ENCODE measurements at places on chromosomes 7 and 10.

DNA sequence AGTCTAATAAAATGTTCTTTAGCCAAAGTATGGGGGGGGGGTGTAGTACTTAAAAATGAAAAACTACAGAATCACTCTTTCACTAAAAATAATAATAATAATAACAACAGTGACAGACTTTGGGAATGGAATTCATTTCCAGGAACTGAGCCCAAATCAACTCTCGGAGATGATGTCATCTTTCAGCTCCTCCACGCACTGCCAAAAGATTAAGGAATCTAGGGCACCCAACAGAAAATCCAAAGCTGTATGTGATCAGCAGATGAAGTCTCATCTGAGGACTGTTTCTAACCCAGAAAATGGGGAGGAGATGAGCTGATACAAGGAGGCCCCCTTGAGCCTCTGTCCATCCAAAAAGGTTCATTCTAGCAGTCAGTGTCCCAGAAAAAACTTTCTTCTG is 54.5 kb downstream of the GRB10 start:
- DNase-seq: no peak

- no peak for DNase-seq
Observed at GRCh38 chr7:114148779-114149178, 230.0 kb upstream of the PPP1R3A start.

GRCh38 chr10:43160046-43160920 is 22.0 kb downstream of the CSGALNACT2 start:
- DNase-seq: no peak

DNA sequence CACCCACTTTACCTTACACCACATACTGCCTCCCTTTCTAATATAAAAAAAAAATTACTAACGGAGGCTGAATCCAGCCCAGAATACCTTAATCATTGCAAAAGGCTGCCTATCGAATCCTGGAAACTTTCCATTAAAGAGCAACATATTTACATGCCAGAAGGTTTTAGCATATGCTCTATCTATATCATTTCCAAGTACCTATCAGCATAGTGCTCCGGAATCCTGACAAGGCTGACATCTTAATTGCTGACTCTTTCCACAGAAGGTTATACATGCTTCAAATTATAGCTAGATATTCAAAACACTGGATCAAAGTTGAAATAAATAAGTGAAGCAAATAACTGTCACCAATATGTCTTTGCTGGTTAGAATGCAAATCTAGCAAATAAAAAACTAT is 170.9 kb upstream of the CDK1 start:
- peak; percentile 81 for DNase-seq

GRCh38 chr10:3801558-3802192 is 16.7 kb upstream of the KLF6 start:
- no peak for DNase-seq

DNA sequence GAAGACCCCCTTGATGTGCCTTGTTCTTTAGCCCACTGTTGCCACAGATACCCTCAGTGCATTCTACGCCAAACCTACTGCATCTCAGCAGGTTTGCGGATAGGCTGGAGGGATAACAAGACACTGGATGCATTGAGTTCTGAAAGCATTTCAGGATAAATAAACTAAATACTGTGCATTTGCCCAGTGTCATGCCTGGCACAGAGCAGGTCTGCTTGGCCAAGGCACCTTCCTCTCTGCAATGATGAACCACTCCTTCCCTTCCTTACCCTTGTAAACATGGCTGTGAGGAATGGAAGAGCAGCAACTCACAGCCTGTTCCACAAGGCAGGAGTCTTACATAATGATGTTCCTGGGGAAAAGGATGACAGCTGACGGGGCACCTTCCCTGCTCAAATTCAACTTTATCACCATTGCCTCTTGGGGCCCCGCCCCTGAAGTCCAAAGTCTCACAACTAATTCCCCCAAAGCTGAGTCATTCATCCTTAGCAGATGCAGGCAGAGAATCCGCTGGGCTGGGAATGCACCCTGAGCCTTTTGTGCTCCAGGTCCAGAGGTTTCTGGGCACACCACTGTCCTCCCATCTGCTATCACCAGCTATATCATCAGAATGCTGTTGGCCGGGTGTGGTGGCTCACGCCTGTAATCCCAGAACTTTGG is 11.6 kb downstream of the DDX56 start:
- DNase-seq: no peak

DNA sequence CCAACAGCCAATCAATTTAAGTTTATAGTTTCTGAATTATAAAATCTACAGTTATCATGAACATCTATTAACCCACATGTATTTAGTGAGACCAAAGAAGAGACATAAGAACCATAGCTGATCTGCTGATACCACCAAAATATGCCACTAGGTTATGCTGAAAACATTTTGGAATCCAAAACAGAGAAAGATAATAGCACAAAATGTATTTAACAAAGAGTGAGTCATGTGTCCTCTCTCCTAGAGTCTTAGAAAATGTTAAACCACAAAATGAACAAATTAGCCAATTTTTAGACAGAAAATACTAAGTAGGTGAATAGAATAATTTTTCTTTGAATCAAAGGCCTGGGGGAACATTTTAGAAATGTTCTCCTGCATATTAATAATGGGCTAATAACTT is 527.5 kb downstream of the GPAM start:
- DNase-seq: no peak

GRCh38 chr10:29099415-29099814 is 189.5 kb upstream of the LYZL1 start:
- DNase-seq: no peak

DNA sequence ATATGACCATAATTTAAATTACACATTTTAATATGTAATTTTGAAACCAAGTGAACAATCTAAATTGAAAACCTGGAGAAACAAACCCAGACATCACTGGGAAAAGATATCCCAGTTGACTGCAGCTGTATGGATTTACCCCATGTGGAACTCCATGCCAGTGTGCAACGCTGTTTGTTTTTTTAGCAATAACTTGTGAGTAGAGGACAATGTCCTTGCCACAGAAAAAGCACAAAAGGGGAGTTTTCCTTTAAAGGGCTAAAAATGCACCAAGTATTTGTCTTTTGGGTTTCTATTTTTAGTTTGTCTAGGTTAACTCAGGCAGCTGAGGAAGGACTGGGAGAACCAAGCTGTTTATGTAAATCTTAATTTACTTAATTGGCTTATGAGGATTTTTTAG is 15.1 kb upstream of the COL17A1 start:
- no peak for DNase-seq

DNA sequence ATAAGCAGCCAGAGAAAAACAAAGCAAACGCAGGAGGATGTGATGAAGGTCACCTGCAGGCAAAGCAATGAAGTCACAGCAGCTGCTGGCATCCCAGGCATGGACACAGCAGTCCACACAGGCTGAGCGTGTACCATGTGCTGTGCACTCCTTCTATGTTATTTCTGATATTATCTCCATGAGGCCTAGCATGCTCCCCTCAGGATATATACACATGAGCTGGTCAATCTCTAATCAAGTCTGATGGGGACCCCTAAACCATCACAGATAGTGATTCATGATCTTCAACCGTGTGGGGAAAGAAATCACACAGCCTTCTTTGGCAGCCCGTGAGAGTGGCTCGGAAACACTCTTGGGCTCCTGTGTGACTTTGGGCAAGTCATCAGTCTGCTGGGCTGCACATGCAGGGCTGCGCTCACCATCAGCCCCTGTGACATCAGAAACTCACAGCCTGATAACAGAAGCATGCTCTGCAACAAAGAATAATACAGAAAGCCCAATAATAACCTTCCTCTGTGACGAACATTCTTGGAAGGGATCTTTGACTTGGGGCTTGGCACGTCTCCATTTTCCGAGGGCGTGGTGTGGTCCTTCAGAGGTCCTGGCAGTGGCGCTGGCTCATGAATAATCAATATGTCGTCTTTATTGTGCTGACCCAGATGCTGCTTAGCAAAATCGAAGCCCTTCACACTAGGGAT is 83.0 kb upstream of the ATP6V0A4 start:
- no peak for DNase-seq

GRCh38 chr7:74372511-74373111 is 81.1 kb upstream of the GTF2IRD1 start:
- DNase-seq: peak; percentile 16

DNA sequence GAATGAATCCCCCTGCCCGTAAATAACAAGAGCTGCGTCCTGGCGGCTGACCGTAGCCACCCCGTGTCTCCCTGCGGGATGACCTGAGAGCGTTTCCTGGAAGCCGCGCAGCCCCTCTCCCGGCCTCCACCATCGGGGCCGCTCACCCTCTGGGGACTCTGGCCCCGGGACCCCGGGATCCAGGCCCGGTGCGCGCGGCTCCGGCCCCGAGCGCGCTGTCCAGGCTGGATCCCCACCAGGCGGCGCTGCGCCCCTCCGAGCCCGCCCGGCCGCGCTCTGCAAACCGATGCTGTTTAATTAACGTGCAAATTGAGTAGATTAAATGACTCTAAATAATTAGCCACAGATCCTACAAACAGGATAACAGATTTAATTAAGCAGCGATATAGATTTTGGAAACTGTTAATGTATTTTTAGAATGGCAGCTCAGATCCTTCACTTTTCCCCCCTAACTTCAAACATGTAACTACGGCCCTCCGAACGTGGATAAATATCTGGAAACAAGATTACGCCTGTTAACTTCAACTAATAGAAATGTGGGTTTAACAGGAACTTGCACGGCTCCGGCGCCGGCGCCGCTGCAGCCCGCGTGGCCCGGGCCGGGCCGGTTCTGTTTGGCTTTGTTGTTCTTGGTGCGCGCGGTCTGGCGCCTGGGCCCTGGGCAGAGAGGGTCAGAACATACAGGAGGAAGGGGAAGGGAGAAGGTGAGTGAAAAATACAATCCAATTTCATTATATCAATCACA is 7.1 kb upstream of the UNCX start:
- no peak for DNase-seq

DNA sequence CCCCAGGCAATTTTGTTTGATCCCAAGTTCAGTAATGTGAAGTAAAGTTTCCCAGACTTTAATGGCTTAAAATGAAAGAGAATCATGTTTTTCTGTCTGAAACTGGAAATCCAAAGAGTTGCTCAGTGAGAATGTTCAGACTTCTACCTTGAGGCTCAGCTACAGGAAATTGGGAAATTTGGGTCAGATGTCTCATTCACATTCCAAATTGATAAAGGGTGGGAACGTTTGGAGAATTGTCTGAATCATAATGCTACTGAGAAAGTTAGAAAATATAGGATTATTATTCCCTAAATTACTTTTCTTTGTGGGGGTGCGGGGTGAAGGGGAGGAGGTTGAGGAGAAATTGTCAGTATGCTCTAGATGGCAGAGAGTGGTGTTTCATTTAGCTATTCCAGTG is 773.9 kb downstream of the LRMDA start:
- DNase-seq: no peak

GRCh38 chr10:67917169-67917568 is 32.7 kb downstream of the SIRT1 start:
- DNase-seq: no peak

DNA sequence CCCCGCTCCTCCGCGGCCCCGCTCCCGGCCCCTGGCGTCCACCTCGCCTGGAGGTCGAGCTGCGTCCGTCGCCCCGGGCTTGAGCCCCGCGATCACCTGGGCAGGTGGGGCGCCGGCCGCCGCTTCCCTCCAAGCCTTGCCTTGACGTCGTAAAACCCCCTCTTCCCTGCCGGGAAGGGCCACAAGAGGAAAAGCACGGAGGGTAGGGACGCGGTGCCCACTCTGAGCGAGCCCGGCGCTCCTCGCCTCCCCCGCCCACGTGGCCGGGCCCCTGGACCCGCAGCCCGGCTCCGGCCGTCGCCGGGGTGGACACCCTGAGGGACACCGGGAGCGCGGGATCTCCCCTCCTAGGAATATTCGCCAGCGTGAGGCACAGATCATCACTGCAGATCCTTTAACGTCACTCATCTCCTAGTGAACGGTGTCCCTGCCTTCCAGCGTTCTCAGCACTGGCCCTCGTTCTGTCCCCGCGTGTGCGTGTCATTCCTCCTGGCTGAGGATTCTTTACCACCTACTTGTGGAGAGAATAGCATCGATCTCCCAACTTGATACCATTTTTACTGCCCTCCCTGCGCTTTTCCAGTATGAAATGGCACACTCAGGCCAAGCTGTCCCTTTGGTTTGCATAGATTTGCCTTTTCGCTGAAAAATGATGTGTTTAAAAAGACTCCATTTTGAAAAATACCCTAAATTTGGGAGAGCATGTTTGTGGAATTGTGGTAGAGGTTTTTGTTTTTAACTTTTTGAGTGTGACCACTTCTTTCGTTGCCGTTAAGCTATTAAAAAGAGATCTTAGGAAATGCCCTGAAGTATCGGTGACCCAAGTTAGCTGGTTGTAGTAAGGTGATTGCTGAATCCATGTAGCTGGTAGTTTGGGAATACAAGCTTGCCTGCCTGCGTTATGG is 649 bp downstream of the ACTR3B start:
- no peak for DNase-seq

DNA sequence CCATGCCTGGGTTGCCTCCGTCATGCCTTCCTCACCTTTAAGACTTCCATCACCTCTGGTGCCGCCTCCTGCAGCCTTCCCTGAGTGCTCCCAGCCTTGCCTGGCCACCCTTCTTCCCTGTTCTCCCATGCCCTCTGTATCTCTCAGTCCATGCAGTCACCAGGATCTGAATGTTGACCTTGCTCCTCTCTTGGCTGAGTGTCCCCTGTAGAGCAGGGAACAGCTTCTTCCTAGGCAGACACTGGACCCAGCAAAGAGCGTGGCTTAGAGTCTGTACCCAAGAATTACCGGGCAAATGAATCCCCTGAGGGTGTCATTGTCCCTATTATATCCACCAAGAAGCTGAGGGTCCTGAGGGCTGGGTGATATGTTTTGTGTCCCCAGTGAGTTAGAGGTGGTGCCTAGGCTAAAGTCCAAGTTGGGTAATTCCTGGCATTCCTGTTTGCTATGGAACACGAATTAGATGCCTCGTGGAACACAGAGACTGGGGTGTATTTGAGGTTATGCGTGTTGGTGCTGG is 505.6 kb downstream of the RPS24 start:
- no peak for DNase-seq

GRCh38 chr7:81211934-81212320 is 293.1 kb upstream of the SEMA3C start:
- no peak for DNase-seq

DNA sequence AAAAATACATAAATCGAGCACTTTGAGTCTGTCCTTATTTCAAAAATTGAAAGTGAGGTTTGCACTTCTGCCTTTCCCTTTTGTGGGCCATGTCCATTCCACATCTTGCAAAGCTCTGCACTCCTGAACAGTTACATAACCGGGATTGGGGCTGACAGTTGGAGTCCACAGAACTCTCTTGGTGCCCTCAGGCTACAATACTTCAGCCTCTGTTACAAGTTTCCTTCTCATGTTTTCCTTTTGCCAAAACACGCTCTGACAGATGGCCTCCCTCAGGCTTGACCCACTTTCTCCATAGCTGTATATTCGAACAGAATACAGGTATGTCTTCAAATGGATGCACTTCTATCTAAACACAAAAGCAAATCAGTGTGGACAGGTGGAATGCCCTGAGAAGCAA is 335.9 kb downstream of the WDR37 start:
- DNase-seq: no peak

GRCh38 chr7:129213828-129214227 is 11.0 kb upstream of the AHCYL2 start:
- no peak for DNase-seq

- DNase-seq: no peak
Observed at GRCh38 chr10:79266543-79267312, 80.5 kb upstream of the PPIF start.

All from spinal cord (tissue), 10 donors.